Kidney epithelial cell (primary cell): ENCODE measurements at places on chromosomes 7 and 10.

DNA sequence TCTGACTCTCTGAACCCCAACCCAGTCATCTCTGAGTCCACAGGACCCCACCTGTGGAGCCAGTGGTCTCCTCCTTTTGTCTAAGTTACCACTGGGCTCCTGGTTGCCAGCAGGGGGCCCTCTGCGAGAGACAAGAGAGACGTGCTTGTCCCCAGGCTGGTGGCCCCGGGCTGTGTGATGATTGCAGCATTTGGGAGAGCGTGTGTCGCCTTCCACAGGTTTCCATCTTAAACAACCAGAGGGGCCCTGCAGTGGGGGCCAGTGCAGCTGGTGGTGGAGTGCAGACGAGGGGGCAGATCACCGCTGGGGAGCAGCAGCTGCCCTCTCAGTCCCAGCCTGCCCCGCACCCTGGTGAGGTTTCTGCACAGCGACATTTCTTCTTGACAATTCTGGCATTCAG lies 122.4 kb upstream of the PPP2R2D start:
- DNase-seq: no peak

DNA sequence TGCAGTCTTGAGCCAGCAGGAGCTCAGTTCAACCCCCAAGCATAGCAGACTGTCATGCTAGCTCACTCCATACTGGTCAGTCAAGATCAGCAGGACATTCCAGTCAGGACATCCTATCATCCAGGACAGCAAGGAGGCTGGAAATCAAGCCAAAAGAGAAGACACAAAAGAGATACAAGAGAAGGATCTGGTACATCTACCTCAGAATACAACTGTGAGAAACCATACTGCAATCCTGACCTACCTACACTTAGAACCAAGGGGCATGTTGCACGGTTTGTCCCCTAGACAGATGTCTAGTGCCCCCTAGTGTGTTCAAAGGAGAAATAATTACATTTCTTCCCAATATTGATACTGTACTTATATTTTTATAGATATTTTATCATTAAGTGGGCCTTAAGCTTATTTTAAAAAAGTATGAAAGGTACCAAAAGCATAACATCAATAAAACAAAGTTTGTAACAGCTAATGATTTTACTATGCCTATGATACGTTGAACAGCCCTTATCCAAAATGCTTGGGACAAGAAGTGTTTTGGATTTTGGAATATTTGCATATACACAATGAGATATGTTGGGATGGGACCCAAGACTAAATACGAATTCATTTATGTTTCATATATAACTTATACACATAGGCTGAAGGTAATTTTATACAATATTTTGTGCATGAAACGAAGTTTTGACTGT lies 26.7 kb downstream of the ERCC6 start:
- no peak for DNase-seq

GRCh38 chr7:44323381-44324203 lies 1.8 kb downstream of the CAMK2B start:
- no peak for DNase-seq

DNA sequence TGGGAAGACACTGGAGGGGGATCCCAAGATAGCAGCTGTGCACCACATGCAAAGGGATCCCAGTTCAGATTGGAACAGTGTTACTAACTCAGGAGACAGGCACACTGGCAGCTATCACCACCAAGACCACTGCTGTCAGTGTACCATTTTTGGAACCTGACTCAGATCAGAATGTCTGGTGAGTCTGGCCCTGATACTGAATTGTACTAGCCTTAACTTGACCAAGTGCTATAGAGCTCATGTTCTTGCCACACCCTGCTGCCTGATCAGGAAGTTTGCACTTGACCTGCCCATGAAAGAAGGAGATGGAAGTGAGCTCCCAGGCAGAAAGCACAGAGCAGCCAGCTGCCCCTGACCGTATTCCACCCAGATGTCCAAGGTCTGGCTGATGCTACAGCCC lies 4.8 kb upstream of the PRRT4 start:
- no peak for DNase-seq

DNA sequence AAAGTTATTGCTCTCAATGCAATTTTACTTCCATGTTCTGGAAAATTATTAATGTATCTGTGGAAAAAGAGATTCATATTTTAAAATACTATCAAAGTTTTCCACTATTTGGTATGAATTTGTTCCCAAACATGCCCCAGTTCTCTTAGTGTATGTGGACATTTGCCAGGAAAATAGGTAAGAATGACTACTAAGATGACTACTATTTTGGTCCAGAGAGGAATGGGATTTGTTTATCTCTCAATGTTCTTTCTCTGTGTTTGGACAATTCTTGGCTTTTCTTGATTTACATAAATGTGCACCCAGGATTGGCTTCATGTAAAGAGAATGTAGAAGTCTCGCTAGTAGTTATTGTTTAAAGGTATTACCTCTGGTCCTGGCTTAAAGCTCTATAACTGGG lies 60.3 kb upstream of the POT1 start:
- DNase-seq: no peak

GRCh38 chr7:116752305-116753074 lies 80.5 kb downstream of the MET start:
- no peak for DNase-seq

- no peak for DNase-seq
These were observed 572.1 kb upstream of the IGFBP3 start for GRCh38 chr7:46493196-46493595.

GRCh38 chr7:130902755-130903357 lies 168.8 kb upstream of the KLF14 start:
- DNase-seq: no peak
